ENCODE measurements at places on chromosomes 2 and 18.

DNA sequence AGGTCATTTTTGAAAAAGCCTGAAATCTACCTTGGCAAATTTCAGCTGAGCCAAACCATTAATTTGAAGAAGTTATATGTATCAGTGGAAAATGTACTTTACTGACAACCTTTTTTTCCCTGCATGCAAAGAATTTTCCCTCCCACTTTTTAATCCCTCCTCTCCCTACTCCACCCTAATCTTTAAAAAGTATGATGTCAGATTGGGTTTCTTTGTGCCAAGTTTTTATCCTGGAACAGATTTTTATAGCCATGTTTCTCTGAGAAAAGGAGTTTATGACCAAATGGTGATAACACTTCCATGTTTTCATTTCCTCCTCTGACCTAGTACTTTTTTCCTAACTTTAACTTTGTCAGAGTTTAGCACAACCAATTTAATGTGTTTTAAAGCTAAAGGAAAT is 250.3 kb upstream of the FOSL2 start:
- DNase-seq, result no peak

DNA sequence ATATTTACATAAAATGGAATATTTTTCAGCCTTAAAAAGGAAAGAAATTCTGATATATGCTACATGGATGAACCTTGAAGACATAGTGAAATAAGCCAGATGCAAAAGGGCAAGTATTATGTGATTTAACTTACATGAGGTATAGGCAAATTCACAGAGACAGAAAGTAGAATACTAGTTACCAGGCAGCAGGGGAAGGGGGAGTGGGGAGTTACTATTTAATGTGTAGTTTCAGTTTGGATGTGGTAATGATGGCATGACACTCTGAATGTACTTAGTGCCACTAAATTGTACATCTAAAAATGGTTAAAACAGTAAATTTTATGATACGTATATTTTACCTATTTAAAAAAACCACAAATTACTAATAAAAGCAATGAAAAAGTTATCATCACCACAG is 12.1 kb downstream of the METTL4 start:
- no peak for DNase-seq

- no peak for DNase-seq
These were observed 24.4 kb downstream of the STARD7 start for GRCh38 chr2:96184188-96184587.

GRCh38 chr2:167749660-167750059 is 497.7 kb downstream of the STK39 start:
- DNase-seq, result no peak

DNA sequence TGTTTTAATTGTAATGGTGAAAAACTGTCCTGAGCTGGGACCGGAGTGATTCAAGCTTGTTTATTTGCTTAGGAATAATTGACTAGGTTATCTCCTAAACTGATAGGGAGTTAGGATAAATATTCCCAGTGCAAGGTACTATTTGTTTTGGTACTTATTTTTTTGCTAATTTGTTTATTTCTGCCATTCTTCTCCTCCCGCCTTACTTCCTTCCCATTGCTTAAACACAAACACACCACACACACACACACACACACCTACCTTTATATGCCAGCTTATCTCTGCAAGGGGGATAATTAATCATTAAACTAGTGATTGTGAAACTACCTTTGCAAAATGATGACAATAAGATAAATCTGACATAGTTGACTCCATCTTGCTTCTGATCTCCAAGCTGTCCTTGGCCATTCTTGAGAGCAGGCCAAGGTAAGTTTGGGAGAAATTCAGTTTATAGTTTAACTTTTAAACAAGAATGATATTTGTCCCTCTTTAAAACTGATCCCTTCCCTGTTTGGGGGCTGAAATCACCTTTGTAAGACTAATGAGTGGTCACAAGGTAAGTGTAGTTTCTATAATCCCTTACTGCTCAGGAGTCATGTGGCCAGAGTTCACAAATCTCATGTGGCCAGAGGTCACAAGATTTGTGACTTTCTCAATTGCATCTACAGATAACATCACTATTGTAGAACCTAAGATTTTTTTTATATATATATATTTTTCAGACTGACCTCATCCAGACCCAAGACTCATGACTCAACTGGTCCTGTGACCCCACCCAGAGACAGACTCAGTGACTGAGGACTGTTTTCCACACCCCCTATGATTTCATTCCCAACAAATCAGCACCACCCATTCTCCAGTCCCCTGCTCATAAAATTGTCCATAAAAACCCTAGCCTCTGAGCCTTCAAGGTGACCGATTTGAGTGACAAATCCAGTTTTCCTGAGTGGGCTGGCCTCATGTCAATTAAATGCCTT is 83.1 kb upstream of the LRRTM4 start:
- no peak for DNase-seq

DNA sequence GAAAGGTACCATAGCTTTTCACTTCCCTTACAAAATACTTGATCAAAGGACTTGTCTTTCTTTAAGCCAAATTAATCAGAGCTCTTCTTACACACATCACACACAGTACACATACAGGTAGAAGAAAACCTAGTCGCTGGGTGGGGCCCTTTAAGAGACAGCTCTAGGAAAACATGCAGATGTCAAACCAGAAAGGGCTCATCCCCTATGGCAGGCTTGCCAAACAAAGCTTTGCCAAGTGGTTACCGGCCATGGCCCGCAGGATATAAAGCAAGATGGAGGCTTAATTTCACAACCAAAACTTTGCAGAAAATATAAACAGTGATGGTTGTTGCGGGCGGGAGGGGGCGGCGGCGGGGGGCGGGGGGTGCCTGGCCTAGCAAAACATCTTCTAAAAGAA is 2156.0 kb upstream of the PIK3C3 start:
- no peak for DNase-seq

DNA sequence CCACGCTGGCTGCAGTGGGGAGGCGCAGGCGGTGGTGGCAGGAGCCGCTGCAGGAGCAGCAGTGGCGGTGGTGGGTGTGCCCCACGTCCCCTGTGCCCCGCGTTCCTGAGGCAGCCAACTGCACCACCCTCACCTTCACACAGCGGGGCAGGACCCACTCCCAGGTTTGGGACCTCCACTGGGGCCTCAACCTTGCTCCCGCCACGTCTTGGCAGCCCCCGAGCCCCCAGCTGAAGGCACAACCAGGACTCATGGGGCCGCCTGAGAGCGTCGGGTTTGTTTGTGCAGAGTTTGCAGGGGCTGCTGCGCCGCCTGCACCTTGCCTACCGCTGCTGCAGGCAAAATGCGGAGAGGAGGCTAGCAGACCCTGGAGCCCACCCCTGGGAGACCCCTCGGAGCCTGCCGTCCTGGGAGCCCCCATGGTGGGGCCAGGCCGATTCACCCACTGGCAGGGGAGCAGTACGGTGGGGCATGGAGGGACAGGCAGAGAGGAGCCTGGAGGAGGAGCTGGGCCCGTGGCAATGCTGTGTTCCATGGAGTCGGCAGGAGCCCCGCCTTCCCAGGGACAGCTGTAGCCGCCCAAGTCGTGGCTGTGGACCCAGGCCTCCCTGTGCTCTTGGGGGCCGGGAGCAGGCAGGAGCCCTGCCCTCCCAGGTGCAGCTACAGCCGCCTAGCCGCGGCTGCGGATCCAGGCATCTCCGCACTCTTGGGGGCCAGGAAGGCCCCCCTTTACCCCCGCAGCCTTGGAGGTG is 14.7 kb upstream of the EML6 start:
- no peak for DNase-seq

- DNase-seq, result no peak
These were observed 171.0 kb downstream of the KLHL29 start for GRCh38 chr2:23555944-23556343.
